ENCODE measurements at places on chromosomes 2 and 18.

GRCh38 chr18:6578686-6579085, 150.8 kb upstream of the ARHGAP28 start:
- no peak for DNase-seq

DNA sequence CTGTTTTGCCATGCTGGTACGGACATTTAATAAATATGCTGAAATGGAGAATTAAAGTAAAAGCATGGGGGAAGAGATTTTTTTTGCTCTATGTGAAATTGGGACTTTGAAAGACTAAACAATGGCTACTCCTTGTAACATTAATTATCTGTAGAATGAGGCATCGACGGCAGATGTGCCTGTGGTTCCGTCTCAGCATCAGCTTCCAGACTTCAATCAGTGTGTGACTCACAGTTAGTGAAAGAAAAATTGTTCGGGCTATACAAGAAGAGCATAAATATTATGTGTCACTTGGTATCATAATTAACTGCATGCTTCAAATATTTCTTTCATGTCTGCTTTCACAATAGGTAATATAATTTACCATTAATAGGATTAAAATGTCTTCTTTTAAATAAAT, 117.0 kb upstream of the SMIM21 start:
- no peak for DNase-seq

- peak; percentile 36 for DNase-seq
Observed at GRCh38 chr18:50454387-50454988, 79.6 kb downstream of the SKA1 start.

DNA sequence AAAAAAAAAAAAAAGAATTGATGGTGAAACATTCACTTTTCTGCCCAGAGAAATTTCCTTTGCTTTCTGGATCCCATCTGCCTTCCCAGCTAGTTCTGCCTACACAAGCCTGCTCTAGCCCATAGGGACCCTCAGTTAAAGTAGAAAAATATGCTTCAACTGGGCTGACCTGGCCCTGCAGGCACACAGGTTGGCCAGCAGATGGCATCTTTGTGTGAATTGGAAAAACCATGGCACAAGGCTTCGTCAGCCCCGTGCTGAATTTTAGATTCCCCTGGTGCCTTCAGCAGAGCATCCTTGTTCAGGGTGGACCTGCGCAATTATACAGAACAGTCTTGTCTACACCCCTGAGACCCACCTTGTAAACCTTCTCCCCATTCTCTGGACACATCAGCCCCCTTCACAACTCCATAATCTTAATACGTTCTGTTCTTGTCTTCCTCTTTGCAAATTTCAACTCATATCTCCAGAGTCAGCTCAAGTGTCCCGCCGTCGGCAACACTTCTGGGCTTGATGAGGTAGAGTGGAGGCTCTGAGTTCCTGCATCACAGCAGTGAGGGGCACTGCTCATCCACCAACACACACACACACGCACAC, 114.5 kb downstream of the INSIG2 start:
- DNase-seq = peak; percentile 35

GRCh38 chr2:102391565-102391964, 31.4 kb upstream of the IL18RAP start:
- no peak for DNase-seq

- DNase-seq = no peak
Observed at GRCh38 chr2:148554459-148555247, 89.9 kb upstream of the EPC2 start.

- DNase-seq = no peak
Observed at GRCh38 chr2:168480356-168480755, 24.3 kb downstream of the CERS6 start.

DNA sequence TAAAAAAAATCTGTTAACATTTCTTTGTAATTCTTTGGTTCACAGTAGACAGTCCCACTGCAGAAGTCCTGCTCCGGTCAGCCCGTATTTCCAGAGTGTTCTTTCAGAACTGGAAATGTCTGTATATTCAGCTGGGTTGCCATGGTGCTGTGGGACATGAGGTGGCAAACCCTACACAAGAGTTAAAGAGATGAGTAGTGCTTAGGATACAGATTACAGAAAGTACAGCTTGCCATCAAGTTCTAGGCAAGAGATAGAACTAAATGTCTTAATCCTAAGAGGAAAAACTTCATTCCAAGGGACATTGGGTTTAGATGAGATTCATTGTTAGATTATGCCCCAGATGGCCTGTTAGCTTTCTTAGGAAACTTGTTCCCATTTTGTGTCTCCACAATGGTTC, 60.1 kb downstream of the FMNL2 start:
- DNase-seq = no peak

DNA sequence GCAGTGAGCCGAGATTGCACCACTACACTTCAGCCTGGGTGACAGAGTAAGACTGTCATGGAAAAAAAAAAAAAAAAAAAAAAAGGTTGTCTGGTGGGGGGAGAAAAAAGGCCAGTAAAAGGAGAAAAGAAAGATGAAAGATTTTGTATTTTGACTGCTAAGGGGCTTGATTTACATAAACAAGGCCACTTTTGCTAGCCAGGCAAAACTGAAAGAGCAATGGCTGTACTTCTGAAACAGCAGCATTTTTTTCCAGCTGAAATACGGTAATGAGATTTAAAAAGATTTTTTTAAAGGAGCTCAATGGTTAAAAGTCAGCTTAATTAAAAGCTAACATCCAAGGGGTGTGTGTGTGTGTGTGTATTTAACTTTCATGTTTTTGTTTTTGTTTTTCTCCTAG, 11.3 kb upstream of the OXER1 start:
- no peak for DNase-seq

DNA sequence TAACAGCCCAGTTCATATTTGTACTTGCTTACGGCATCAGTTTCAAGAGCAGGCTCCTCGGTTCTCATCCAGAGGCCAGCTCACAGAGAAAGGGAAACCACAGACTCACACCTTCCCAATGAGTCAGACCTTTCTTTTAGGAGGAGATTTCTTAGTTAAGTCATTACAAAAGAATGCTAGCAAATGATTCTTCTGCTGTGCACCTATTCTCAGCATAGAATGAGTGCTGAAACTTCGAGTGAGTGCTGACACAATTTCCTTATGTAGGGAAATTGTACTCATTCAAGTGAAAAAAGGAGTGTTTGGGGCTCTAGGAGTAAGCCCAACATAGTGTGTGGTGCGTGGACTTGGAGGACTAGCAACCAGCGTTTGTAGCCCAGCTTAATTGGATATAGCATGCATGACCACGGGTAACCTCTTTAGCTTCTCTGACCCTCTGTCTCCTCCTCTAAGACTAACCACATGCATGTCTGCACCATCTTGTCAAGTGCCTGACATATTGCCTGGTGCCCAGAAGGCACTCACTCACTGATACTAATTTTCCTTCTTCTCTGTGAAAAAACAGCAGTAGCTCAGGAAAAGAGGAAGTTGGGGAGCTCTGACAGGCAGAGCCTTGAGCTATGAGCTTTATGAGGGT, 87.0 kb downstream of the ALPK2 start:
- peak; percentile 56 for DNase-seq

GRCh38 chr2:64972876-64973275, 16.3 kb upstream of the SLC1A4 start:
- DNase-seq = no peak

DNA sequence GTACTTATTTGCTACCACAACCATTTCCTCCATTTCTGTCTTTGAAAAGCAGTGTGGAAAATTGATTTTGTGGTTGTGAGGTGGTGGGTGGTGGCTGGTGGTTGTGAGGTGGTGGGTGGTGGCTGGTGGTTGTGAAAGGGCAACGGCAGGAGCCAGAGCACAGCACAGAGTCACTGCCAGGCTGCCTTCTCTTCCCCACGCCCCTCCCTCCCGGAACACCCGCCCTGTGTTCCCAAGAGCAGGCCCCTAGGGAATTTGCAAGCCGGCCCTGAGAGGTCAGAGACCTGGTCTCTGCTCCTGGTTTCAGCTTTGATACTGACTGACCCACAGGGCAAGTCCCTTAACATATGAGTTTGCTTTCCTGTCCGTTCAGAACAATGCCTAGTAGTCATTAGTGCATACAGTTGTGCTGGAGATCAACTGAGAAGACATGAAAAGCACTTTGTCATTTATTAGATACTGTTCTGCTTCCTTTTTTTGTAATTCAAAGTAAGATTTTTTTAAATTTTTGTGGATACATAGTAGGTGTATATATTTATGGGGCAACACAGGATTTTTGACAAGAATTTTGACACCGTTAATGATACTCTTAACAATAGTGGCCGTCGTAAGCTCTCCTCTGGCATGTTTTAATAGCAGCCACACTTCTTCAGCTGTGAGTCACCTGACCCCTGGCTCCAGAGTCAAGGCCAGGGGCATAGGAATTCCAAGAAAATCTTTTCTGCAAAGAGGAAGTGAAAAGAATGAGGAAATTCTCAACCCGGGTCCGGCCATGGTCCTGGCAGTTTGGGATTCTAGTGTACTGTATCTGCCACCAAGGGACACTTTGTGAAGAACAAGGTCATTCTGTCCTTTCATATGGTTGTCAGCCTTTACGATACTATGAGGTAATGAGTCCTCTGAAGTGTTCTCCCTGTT, 53.2 kb downstream of the ITGA6 start:
- no peak for DNase-seq

DNA sequence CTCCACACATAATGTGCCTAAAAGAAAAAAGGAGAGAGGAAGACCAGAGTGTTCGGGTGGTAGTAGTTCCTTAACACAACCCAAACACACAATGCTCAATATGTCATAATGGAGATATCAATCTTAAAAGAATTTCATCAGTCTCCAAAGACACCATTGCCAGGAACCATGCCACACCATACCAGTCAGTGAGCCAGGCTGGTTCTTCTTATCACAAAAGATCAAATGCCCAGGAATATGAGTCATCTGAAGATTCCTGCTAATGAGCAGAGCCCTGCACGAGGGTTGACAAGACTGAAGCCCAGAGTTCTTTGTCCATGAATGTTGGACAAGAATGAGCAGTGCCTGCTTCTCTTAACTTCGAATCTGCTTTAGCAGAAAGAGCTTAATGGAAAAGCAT, 262.3 kb downstream of the ZNF516 start:
- no peak for DNase-seq

DNA sequence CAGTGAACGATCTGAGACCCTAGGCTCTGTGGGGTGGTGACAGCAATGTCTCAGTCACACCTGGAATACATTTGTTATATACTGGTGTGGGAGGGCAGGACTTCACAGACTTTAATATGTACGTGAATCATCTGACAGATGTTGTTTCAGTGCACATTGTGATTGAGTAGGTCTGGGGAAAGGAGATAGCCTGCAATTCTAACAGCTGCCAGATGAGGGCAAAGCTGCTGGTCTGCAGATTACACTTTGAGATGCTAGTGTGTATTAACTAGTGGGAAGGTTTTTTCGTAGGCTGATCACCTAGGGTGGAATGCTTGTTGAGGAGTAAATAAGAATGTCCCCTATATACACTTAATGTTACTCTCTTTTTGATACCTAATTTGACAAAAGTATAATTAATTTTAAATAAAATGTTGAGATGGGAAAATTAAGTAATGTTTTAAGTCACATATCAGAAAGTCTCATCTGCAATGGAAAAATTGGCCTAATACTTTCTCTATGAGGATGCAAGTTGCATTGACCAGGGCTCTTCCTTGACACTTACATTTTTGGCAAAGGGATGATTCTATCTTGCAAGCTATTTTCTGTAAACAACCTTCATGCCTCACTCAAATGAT, 496.9 kb upstream of the HNMT start:
- peak; percentile 63 for DNase-seq

DNA sequence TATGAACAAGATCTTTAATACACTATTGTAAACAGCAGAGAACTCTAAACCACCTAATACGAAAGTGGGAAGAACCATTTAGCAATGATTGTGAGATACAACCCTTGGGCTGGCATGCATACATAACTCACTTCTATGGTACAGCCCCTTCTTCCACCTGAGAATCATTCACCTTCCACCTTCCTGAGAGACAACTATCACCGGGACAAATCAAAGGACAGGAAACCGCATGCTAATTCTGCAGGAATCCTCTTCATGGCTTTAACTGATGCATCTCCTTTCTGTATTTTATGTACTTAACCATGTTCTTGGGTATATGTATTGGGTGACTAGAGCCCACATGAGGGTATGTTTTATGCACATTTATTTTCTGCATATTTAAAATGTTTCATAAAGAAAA, 123.2 kb downstream of the TRABD2A start:
- no peak for DNase-seq

GRCh38 chr2:222526480-222527277, 102.3 kb downstream of the SGPP2 start:
- no peak for DNase-seq

DNA sequence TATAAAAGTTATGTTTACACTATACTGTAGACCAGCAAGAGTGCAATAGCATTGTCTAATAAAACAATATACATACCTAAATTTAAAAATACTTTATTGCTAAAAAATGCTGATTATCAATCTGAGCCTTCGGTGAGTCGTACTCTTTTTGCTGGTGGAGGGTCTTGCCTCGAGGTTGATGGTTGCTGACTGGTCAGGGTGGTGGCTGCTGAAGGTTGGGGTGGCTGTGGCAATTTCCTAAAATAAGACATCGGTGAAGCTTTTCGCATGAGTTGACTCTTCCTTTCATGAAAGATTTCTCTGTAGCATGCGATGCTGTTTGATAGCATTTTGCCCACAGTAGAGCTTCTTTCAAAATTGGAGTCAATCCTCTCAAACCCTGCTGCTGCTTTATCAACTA, 2.4 kb downstream of the TIGD1 start:
- no peak for DNase-seq

DNA sequence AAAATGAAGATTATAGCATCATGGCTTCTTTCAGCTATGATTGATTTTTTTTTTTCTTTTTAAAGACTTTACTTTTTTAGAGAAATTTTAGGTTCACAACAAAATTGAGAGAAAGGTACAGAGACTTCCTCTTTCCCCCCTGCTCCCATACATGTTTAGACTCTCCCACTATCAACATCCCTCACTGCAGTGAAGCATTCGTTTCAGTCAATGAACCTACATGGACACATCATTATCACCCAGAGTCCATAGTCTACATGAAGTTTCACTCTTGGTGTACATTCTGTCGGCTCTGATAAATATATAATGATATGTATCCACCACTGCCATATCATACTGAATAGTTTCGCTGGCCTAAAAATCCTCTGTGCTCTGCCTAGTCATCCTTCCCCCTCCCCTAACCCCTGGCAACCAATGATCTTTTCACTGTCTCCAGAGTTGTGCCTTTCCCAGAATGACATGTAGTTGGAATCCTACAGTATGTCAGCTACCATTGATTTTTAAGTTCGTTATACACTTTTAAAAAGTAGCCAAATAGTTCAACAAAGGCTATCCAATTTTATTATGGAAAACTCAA, 86.8 kb downstream of the GPD2 start:
- no peak for DNase-seq

- DNase-seq = no peak
Observed at GRCh38 chr2:112639936-112640335, 5.8 kb upstream of the SLC20A1 start.

- DNase-seq = no peak
Observed at GRCh38 chr18:21100146-21100545, 11.5 kb downstream of the ROCK1 start.
